Pancreas (tissue), 10 donors: ENCODE measurements at places on chromosomes 1 and 21.

DNA sequence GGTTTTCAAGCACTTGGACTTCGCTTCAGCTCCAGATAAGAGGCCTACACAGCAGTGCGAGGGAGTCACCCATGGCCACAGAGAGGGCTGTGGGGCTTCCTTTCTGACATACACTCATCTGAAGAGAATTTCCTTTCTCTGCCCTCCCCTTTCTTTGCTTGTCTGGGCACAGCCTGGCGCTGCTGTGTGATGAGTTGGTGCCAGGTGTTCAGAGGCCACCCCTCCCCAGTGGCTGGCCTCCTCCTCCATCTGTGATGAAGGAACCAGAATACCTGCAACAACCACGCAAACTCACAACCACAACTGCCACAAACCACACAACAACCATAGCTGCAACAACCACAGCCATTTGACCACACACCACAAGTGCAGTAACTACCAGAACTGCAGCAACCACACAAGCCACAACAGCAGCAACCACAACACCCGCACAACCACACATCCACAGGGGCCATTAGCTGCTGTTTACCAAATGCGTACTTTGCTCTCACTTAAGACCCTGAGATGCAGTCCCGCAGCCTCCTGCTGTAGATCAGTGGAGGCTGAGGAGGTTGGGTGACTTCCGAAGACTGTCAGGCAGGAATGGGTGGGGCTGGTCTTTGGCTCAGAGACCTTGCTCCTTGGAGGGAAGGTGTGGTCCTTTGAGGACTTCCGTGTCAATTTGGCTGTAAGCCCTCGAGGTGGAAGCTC is 71.1 kb downstream of the IER5 start:
- H3K27ac ChIP-seq = no peak overlapping the region
- no peaks in the 10 kb centered on the region for H3K4me1 ChIP-seq
- H3K4me3 ChIP-seq = no peak overlapping the region
- H3K27me3 ChIP-seq = no peaks in the 10 kb centered on the region
- H3K36me3 ChIP-seq = no peaks in the 10 kb centered on the region

GRCh38 chr1:183675381-183675780 is 22.3 kb upstream of the APOBEC4 start:
- no peaks in the 10 kb centered on the region for H3K4me1 ChIP-seq
- no peak overlapping the region for H3K4me3 ChIP-seq
- no peak for DNase-seq
- H3K27ac ChIP-seq = no peak overlapping the region

DNA sequence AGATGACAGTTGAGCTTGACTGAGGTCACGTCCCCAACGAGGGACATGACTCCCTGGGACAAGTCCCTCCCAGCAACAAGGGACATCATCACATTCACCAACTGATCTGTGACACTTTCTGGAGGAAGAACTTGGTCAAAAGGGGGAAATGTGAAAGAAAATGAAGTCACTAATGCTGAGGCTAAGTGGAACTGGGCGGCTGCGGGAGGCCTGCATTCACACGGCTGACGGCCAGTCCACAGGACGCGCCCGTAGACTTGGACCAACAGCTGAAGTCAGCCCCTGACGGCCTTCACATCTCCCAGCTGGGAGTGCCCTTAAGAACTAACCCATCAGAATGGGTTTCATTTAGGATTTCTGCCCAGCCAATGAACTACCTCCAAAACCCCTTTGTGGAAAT is 26.6 kb downstream of the POFUT2 start:
- H3K4me1 ChIP-seq = no peaks in the 10 kb centered on the region
- peaks cover 24% of the 10 kb centered on the region for H3K36me3 ChIP-seq
- no peak overlapping the region for H3K4me3 ChIP-seq
- H3K27me3 ChIP-seq = peaks cover under 1% of the 10 kb centered on the region
- no peak overlapping the region for H3K27ac ChIP-seq

DNA sequence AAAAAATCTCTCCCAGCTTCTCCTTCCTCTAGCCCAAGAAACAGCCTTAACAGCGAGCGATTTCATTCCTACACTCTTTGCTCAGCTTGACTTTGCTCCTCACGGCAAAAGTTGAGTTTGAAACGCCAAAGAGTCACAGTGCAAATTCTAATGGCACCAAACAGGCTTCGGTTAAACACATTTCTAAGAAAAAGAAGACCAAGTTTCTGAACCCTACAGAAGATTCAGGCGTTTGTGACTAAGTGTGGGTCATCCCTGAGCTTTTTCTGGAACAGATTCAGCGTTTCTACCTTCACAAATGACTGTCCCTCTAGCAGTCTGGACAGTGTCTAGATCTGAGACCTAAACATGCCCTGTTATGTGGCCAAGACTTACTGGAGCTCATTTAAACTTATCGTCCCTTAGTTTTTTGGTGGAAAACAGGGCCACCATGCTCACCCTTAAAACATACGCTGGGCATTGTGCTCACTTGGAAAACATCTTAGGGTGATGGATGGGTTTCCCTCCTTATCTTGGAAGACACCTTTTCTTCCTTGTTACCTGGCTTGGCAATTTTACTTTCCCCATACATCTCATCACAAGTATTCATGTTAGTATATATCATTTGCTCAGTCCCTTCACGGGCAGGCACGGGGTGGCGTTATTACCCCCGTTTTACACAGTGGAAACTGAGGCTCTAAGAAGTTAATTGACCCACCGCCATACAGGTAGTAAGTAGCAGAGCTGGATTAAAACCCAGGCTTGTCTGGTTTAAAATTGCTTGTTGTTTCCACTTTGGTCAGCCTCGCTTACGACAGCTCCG is 1.0 kb downstream of the C1orf198 start:
- H3K4me3 ChIP-seq = peak overlapping the region; percentile 91
- H3K4me1 ChIP-seq = peaks cover 31% of the 10 kb centered on the region
- no peaks in the 10 kb centered on the region for H3K36me3 ChIP-seq
- peak overlapping the region; percentile 87 for H3K27ac ChIP-seq
